ENCODE measurements at places on chromosomes 6 and 20. TPM values are rescaled to one million over a fixed set of nuclear protein-coding genes. Genes with fewer than 3 reads are reported as not detected.
A peak's percentile ranks its signal among the peaks of the same experiment; 100 is the strongest.

- no peak for DNase-seq
Observed at GRCh38 chr6:106146852-106147351, 60.8 kb downstream of the PRDM1 start.

- DNase-seq: peak; percentile 45
Observed at GRCh38 chr6:155103816-155104366, 108.8 kb downstream of the TIAM2 start.

GRCh38 chr6:156231026-156231765 lies 546.0 kb upstream of the ARID1B start:
- no peak for DNase-seq

DNA sequence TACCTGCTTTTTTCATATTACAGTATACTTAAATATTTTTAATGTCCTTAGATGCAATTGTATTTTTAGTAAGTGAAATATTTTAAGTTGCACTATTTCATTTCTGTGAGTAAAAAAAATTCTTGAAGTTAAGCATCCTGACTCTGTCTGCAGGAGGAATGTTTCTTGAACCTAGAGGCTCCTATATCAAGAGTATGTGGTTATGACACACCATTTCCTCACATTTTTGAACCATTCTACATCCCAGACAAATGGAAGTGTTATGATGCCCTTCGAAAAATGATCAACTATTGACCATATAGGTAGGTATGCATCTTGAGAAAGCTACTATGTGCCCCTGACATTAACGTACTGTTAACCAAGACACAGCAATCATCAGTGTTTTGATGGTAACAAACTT lies 237.0 kb downstream of the BCKDHB start:
- no peak for DNase-seq

GRCh38 chr20:18524646-18525045 lies 16.9 kb downstream of the SEC23B start:
- DNase-seq: no peak

GRCh38 chr6:125491860-125492618 lies 190.3 kb upstream of the HDDC2 start:
- no peak for DNase-seq

- no peak for DNase-seq
Observed at GRCh38 chr6:106549521-106549920, 79.8 kb downstream of the RTN4IP1 start.

DNA sequence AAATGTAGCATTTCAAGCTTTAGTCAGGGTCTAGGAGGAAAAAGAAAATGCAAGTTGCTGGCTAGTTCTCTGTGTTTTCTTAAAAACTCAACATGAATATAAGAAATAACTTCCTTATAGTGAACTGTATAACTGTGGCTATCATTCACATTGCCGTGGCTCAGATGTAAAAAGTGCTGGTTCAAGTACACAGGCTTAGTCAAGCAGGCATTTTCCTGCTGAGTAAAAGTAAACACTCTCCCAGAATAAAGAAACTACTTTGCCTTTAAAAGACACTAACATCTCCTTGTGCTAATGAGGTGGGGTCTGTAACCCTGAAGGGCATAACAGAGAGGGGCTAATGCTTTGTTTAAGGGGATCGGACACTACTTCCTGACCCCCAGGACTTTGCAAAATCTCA lies 3.3 kb downstream of the ATP5F1E start:
- DNase-seq: no peak

DNA sequence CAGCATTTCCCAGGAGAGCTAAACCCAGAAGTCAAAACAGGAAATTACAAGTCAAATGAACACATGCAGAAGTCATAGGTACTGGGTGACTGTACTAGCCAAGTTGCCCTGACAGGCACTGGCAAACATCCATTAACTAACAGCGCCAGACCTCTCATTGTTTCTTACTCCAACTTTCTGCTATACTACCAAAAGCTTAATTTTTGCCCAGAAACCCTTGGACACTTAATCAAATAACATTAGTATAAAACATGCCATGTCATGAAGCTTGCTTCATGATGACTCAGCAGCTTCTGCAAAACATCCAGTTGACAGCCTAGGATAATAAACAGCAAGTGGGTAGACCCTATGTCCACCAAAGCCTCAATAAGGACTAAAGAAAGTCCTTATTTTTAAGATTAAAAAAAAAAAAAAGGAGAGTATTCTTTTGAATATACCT lies 3.5 kb downstream of the NUP153 start:
- DNase-seq: no peak

DNA sequence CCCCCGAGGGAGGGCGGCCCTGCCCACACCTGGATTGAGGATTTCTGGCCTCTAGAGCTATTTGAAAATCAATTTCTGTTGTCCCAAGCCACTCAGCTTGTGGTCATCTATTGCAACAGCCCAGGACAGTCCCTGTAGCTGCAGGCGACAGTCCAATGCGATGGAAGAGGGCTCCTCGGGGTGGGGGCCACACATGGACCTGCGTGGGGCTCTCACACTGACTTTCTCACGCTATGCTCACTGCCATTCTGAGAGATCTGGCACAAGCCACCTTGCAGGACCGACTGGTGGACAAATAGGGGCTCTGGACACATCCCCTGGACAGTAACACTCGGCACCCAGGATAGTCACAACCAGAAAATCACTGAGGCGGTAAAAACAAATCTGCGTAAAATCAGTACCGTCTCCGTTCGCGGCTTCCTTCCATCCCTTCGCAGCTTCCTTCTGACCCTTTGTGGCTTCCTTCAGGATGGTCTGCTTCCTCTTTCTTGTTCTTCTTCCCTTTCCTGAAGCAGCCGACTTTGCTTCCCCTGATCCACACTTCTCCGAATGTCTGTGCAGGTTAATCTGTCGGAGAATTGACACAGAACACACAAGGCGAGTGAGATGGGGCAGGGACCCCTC lies 21.8 kb downstream of the CTCFL start:
- no peak for DNase-seq

DNA sequence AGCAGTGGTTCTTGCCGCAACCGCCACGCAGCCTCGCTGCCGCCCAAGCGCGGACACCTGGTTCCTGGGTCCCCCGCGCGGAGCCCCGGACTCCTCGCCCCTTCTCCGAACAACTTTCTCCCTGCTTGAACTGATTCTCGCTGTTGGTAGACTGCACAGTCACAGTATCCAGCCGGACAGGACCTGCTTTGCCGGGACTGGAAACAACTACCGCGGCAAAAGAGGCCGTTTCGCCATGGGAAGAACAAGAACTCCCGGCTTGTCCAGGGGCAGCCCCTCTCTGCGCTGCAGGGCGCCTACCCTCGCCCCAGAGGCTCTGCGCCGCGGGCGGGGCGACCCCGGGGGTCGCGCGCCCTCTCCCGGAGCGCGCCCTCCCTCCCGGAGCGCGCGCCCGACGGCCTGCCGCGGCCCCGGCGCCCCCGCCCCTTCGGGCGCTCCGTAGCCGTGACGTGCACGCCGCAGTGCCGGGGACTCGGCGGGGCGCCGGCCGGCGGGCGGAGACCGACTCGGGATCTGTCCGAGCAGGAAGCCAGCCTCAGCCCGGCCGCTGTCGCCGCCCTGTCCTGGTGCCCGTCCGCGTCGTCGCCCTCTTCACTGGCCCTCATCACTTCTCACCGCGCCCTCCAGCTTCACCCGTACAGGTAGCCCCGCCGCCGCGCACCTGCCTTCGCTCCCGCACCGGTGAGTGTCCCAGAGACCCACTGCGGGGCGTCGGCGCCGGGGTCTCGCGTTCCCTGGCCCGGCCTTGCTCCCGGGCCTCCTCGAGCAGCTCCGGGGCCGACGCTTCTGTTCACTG lies at the start of gene MYO6:
Gene MYO6 (plus strand): TSS at position 497 of the 796 bp plus-strand sequence. CDS start 68,309 bp downstream, outside the sequence.
- DNase-seq: peak; percentile 91

GRCh38 chr6:34922177-34922663 lies 33.2 kb downstream of the ANKS1A start:
- no peak for DNase-seq

Gene RAB32
- 10.5 TPM for total RNA-seq

Gene SCRT2
- total RNA-seq: 0.03 TPM

Gene ENPP5
- 6.5 TPM for total RNA-seq

Gene KCNS1
- total RNA-seq: 0.18 TPM

Gene AGER
- total RNA-seq: 2.2 TPM

Gene OTOR
- total RNA-seq: not detected

Gene PAX1
- not detected for total RNA-seq

Gene NOL4L
- 26.6 TPM for total RNA-seq
